Upper lobe of left lung (tissue), 6 donors: ENCODE measurements at places on chromosomes 7 and 10. TPM values are rescaled to one million over a fixed set of nuclear protein-coding genes. Genes with fewer than 3 reads are reported as not detected.

H2BK1 gene
- total RNA-seq = not detected

ADIRF gene
- total RNA-seq = 178 TPM

TBX20 gene
- 0.61 TPM for total RNA-seq

KLF14 gene
- 0.15 TPM for total RNA-seq

TDRD1 gene
- 0.15 TPM for total RNA-seq

GNGT1 gene
- total RNA-seq = not detected

GPR85 gene
- 0.39 TPM for total RNA-seq

ELFN1 gene
- 0.11 TPM for total RNA-seq

RAPGEF5 gene
- total RNA-seq = 152 TPM

CLDN4 gene
- 111 TPM for total RNA-seq

RBP4 gene
- total RNA-seq = 50.7 TPM

USP6NL gene
- total RNA-seq = 17.8 TPM

CYP2C9 gene
- total RNA-seq = 4.2 TPM

GRCh38 chr7:155804897-155805825 lies 7.1 kb downstream of the SHH start:
- peak; percentile 61 for DNase-seq

DNA sequence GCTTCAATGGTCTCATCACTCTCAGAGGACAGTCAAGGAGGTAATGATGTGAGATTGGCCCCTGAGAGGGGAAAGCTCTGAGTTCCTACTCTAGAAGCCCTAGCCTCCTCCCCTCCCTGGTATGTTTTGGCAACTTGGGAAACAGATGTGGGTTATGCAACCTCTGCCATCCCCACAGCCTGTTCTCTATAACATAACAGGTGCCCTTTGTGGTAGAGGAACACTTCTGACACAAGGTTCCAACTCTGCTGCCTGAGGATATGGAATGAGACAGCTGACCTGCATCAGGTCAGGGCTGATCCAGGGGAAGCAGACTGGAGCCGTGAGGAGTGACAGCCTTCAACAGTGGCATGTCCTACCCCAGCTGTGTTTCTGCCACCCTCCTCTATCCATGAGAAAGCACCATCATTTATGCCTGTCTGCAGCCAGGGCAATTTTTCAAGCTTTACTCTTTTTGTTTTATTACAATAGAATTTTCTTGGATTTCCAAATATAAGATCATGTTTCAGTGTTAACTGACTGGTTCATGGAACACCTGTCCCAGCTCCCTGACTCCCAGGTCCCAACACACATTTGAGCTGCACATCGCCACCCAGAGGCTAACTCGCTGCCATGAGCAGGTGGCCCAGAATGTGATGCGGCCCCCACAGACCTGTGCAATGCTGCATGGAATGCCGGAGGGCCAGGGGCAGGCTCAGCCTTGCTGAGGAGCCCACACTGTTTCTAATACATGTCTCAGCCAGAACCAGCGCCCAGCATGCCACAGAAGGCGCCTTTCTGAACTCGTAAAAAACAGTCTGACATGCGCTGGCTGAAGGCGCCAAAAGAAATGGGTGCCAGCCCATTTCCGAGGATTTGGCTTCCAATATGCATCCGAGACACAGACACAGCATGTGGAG lies 124.8 kb upstream of the CHST15 start:
- peak; percentile 40 for DNase-seq

DNA sequence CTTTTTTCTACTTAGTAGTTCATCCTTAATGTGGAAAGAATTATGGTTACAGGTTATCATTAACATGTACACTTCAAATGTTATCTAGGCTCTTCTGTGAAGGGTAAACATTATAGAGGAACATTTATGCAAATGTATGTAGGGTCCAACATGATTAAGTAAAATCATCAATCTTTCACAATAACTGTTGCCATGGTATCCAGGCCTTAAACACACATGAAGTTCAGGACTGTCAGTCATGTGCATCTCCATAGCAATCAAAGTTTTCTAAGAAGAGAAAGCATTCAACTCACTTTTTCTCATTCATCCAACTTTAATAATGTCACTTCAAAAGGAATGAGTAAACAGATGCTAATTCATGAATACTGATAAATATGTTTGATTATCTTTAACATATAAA lies 83.6 kb downstream of the DNAJC1 start:
- no peak for DNase-seq

GRCh38 chr7:151632750-151633515 lies 113.2 kb upstream of the RHEB start:
- DNase-seq = peak; percentile 88

GRCh38 chr10:128907155-128907941 lies 559.7 kb upstream of the MGMT start:
- DNase-seq = peak; percentile 52

- no peak for DNase-seq
Measured at GRCh38 chr7:129014501-129015101, 40.3 kb downstream of the TNPO3 start.

GRCh38 chr7:45000093-45001032 lies at the start of gene CCM2:
CCM2 (plus strand) TSS chr7:45000201; CDS start chr7:45000334, 133 bp downstream.
- DNase-seq = peak; percentile 60

- DNase-seq = no peak
Measured at GRCh38 chr10:49568235-49568634, 29.3 kb upstream of the ERCC6 start.

- no peak for DNase-seq
Measured at GRCh38 chr10:119867317-119867716, 5.3 kb downstream of the MCMBP start.

DNA sequence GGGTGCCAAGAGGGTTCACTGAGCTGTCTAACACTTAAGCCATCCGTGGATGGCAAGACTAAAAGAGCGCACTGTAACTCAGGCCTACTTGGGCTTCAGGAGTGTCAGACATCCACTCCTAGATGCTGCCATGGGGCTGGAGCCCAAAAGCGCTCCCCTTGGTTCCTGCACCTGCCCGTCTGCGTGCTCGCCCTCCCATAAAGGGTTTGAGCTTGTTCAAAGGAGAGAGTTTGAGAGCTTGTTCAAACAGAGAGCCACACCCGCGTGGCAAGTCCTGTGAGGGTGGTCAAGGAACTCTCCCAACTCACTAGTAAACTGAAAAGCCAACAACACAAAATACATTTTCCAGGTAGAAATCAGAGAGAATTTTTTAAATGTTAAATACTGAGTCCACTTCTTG lies 256.7 kb downstream of the SEMA3A start:
- DNase-seq = no peak

DNA sequence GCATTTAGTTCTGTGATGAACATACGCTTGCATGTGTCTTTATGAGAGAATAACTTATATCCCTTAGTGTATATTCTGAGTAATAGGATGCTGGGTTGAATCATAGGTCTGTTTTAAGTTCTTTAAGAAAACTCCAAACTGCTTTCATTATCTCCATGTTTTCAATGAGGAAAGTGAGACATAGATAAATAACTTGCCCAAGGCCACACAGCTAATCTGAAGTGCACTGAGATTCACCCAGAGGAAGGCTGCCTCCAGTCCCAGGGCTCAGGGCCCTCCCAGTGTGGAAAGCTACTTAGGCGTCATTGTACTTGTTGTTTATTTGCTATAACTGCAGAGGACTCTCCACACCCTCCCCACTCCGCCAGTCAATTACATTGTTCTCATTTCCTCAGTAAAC lies 126.7 kb downstream of the INHBA start:
- DNase-seq = no peak

- DNase-seq = no peak
Measured at GRCh38 chr10:4189281-4189680, 404.3 kb upstream of the KLF6 start.

DNA sequence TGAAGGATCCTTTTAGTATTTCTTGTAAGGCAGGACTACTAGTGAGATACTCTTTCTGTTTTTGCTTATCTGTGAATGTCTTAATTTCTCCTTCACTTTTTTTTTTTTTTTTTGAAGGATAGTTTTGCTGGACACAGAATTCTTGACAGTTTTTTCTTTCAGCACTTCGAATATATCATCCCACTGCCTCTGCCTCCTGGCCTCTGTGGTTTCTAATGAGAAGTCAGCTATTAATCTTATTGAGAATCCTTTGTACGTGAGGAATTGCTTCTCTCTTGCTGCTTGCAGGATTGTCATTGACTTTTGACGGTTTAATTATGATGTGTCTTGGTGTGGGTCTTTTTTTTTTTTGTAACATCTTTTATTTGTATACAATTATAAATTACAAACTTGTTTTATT lies 12.6 kb upstream of the WAC start:
- no peak for DNase-seq

DNA sequence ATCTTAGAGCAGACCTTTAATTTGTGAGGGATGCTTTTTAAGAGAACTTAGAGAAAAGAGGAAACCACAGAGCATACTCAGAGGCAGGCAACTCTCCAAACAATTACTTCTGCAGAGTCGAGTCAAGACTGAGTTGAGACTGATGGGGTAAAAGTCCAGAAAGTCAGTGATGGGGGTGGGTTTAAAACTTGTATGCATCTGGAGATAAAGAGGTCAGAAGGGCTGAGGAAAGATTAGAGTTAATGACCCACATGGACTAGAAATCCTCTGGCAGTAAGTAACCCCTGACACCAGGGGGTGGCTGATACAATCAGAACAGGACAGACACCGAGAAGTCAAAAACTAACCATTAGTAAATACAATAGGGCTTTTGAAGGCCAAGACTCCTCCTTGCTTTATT lies 42.4 kb upstream of the SEPTIN7 start:
- DNase-seq = no peak

DNA sequence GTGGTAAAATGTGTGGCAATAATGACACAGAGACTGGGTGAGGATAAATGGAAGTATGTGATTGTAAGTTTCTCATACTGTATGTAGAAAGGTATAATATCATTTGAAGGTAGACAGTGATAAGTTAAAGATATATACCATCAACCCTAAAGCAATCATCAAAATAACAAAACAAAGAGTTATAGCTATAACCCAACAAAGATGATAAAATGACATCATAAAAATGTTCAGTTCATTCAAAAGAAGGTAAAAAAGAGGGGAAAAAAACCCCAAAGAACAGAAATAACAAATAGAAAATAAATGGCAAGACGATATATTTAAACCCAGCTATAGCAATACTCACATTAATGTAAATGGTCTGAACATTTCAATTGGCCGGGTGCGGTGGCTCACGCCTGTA lies 17.4 kb upstream of the TCF7L2 start:
- no peak for DNase-seq

DNA sequence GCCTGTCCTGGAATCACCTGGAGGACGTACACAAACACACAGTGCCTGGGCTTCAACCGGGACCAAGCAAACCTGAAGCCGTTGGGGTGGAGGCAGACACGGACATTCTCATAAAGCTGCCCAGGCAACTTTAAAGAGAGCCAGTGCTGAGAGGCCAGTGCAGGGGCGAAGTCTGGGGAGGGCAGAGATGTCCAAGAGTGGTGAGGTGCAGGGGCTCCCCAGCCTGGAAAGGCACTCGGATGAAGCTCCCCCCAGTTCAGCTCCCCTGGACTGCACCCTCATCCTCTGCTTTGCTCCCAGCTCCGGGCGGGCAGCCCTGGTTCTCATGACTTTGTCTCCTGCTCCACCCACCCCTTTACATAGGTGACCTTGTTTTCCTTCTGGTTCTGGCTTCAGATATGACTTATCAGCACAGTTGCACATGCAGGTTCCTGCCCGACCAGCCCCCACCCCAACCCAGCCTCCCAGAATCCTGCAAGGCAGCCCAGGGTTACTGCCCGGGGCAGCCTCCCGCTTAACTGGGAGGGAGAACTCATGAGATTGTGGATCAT lies 60.8 kb upstream of the EEPD1 start:
- no peak for DNase-seq

DNA sequence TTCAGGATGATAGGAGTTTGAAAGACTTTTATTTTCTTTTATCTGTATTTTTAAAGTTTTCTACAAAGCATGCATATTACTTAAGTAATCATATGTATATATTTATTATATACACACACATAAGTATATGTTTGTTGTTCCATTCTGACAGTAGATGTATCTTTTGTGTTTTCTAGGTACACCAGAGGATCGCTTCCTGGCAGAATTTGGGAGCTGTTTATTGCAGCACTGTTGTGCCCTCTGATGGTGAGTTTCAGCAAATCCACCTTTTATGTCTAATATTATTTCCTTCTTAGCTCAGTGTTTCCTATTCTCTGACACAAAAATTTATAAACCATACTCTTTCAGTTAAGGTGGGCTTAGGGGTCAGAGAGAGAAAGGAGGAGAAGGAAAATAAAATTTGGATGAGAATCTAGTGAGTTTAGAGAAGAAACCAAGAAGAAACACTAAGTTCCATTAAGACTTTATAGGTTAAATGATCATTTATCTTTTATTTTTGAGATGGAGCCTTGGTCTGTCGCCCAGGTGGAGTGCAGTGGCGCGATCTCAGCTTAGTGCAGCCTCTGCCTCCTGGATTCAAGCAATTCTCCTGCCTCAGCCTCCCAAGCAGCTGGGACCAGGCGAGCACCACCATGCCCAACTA lies 59.2 kb upstream of the OIT3 start:
- no peak for DNase-seq

GRCh38 chr7:141339603-141340002 lies 211.6 kb upstream of the AGK start:
- no peak for DNase-seq

GRCh38 chr7:127411176-127411575 lies 18.7 kb upstream of the ZNF800 start:
- no peak for DNase-seq
